Suppressor macrophage treated with lipopolysaccharide for 4 hours (primary cell): ENCODE measurements at places on chromosomes 3 and 15.
A peak's percentile ranks its signal among the peaks of the same experiment; 100 is the strongest.

DNA sequence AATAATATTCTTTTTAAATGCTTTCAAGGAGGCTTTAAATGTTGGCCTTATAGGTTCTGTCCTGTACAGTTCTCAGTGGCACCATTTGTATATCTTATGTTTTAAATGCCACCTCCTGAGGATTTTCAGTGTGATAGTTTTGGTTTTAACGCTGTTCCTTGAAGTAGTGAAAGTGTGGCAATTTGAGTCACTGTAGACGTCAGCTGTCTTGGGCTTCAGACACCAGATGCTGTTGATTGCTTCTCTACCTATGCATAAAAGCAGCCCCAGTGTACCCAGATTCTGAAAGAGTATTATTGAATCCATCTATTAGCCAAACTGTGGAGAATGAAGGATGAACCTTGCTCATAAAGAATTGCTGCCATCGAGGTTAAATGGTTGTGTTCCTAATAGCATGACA lies 316.8 kb upstream of the GBE1 start:
- DNase-seq, result no peak

DNA sequence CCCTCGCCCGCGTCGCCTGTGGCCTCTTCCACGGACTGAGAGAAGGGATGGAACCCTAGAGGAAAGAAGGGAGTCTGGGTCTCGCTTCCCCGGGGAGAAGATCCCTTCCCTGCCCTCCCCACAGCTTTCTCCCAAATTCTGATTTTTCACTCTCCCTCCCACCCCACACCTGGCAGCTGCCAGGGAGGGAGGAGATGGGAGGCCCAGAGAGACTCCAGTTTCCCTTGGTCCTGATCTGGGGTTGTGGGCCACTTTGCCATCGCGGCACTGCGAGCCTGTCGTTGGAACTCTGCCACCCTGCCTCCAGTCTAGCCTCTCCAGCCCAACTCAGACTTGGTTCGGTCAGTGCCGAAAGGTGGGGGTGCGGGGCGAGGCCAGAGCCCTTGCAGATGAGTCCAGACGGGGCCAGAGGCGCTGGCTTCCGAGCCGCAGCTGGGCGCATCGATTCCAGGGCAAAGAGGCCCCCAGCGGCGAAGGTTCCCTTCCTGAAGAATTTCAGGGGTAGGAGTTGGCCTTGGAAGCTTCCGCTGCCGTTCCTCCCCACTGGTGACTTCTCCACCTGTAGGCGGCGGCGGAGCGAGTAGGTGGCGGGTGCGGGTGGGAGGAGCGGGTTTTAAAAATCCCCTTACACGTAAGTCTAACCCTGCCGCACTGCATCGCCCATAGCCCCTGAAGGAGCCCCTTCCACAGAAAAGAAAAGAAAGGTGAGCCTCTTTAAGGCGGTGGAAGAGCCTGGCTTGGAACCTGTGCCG lies 5.2 kb downstream of the WNT5A start:
- DNase-seq, result no peak

GRCh38 chr3:59608356-59608755 lies 558.5 kb upstream of the CFAP20DC start:
- DNase-seq, result no peak

- DNase-seq, result no peak
These were observed 20.2 kb upstream of the GCNT3 start for GRCh38 chr15:59591356-59591755.

DNA sequence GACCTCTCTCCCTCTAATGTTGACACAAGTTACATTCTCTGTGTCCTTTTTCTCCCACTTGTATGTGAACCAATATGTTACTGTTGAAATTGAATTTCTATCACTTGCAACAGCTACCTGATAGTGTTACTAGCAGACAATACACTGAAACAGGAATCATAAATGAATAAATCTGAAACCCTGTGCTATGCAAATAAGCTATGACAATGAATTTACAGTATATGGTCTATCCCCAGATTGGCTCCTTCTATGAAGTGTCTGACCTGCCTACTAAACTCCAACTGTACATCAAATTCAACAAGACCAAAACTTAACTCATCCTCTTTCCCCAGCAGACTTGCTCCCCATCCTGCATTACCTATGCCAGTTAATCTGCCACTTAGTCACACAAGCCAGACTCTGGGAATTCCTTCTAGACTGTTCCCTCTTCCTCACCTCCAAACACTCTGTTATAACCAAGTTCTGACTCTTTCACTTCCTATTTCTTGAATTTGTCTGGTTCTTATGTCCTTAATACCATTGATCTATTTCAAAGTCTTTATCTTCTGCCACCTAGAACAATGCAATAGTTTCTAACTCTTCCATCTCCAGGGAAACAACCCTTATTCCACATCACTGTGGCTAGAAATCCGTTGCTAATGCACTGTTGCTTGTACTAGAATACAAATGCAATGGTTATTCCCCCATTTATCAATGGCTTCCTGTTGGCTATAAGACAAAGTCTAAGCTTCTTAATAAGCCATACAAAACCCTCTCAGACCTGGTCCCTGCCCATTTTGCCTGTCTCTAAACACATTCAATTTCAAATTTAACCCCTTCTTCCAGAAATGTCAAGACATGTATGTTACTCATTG lies 13.4 kb upstream of the ZNF639 start:
- no peak for DNase-seq

- DNase-seq, result no peak
These were observed 11.4 kb downstream of the LAMP3 start for GRCh38 chr3:183151086-183151485.

- DNase-seq, result peak; percentile 63
These were observed 256.6 kb upstream of the ROPN1 start for GRCh38 chr3:124248471-124249028.

DNA sequence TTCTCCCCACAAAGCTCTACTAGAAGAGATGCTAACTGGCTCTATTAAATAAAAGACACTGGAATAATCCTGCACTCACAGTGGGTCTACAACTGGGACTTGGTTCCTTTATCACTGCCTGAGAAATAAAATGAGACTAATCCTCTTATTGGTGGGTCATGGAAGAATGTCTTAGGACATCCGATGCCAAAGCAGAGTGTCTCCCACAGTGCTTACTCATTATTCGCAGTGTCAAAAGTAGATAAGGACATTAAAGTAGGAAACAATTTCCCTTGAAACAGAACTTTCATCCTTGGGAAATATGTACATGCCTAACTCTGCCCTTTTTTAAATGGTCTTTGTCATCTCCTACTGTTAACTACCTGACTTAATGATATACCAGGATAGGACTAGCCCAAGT lies 71.5 kb downstream of the GSK3B start:
- no peak for DNase-seq

- DNase-seq, result no peak
These were observed 16.9 kb upstream of the LRRC31 start for GRCh38 chr3:169886671-169887070.

DNA sequence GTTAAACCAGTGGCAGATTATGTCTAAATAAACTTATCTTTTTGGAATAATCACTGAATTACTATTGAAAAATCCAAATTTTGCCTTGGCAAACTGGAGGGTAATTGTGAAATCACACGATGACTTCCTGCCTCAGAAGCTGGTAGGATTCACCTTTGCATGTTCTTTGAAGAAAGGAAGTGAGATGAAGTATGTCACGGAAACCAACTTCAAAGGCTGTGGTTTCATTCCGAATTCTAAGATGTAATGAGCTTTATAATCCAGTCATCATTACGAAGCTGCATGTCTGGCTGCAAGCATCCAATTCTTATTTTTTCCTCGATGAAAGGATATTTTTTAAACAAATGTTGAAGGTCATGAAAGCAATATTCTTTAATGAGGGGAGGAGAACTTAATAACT lies 15.0 kb upstream of the ZBED2 start:
- no peak for DNase-seq

DNA sequence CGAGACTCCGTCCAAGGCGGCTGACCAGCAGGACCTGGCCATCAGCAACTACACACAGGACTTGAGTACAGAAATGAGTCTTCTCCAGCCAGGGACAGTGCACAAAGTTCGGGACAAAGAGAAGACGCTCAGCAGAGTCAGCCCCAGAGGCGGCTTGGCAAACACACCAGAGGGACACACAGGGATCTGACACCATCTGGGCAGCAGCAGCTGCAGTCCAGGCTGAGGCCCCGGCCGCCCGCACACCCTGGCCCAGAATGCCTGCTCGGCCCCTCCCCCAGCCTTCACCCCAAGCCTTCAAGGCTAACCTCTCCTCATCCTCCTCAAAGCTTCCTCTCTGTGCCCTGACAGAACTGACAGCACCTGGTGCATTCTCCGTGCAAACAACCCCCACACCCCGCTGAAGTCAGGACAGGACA lies 61.1 kb downstream of the XXYLT1 start:
- no peak for DNase-seq

DNA sequence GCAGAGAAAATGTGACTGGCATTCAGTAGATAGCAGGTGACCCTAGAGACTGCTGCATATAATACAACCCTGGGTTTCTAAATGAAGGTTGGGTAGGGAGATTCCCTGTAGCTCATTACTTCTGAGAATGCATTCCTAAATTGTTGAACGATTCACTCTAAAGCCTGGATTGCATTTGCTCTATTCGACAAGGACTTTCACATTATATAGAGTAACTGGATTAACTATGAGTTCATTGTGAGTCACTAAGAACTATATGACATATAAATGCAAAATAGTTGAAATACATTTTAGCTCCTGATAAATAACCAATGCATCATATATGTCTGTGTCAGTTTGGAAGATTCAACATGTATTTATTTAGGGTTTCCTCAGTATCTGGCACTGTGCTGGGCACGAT lies 294.7 kb upstream of the CCDC54 start:
- no peak for DNase-seq

GRCh38 chr3:47324278-47324865 lies 41.6 kb downstream of the KLHL18 start:
- peak; percentile 76 for DNase-seq

GRCh38 chr15:41691471-41691870 lies 31.3 kb downstream of the MGA start:
- peak; percentile 44 for DNase-seq

GRCh38 chr3:37198996-37199395 lies 24.6 kb upstream of the LRRFIP2 start:
- DNase-seq, result no peak

DNA sequence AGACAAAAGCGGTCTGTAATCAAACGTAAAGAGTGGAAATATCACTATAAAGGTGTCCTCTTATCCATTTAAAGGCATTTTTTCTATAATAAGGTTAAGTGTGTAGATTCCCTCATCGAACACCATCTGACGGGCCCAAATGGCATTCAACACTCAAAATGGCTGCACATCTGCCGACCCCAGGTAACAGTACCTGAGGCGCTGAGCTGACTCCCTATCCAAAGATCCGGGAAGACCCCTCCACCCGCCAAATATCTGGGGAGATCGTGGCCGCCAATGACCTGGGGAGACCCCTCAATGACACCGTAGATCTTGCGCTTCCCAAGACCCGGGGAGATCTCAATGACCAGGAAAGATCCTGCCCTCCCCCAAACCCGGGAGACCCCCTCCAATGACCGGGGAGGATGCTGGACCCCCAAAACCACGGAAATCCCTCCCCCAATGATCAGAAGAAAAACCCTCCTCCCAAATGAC lies 476 bp downstream of the IP6K2 start:
- DNase-seq, result no peak

- DNase-seq, result no peak
These were observed 1055.5 kb downstream of the ROBO1 start for GRCh38 chr3:78712270-78712669.

GRCh38 chr3:106440672-106441071 lies 571.9 kb upstream of the CBLB start:
- DNase-seq, result no peak

DNA sequence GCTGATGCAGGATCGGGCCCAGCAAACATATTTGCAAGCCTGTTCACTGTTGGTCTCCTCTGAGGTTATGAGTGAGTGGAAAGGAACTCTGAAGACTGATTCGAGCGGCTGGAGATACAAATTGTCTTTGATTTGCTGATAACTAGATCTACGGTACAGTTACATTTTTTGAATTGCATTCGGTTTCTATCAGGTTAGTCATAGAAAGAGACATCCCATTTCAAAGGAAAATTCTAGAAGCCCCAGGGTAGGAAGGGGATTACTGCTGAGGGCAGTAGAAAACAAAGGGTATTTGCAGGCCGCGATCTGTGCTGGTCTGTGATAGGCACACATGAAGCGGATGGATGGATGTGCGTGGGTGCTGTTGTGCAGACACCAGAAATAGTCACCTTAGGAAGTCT lies 228.4 kb downstream of the ITPR1 start:
- DNase-seq, result no peak

- no peak for DNase-seq
These were observed 11.8 kb downstream of the TNK2 start for GRCh38 chr3:195896361-195897080.

DNA sequence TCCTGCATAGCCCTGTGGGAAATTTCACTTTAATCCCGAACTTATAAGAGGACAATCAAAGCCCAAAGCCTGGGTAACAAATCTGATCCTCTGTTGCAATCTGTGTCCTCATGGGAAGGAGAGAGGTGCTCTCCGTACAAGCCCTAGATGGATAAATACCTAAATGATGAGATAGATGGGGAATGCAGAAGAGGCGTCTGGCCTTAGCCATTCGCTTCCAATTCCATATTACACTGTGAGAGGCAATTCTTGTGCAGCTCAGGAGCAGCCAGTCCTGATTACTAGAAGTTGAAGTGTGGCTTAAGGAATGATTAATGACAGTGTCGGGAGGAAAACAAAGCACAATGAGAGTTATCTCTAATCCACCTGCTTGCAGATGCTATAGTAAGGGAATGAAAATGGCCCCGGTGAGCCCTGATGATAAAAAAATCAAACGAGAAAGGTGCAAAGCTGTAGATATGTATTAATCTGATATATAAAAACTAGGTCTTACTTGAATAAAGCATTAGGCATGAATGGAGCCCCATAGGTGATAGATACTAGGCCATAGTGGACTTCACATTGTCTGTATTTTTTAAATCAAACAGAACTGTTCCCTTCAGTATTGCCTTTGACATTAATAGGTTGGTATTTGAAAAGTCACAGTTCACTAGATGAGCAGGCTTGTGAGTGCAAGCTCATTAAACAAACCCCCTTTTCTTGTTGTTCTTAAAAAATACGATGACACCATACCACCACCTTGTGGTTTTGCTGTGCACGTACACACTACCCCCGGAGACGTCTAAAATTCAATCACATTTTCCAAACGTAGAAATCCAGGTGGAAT lies 54.2 kb upstream of the TMCO5A start:
- DNase-seq, result peak; percentile 36

- no peak for DNase-seq
These were observed 669.7 kb downstream of the ROBO1 start for GRCh38 chr3:79097964-79098660.

- DNase-seq, result peak; percentile 56
These were observed 13.8 kb upstream of the THRB start for GRCh38 chr3:24508423-24508839.

DNA sequence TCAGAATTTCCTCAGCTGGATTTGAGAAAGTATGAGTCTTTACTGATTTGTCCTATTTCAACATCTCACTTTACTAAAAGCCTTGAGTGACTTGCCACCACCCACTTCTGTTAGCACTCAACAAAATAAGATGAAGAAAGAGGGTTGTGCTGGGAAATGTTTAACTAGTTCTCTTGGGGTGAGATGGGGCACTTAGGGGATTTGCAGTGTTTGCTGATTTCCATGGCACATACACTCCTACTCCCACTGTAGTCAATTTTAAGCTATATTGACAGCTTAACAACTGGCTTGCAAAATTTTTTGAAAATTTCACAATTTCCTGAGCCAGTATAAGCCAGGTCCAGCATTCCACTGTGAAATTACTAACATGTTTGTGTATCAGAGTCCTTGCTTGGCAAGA lies 463.1 kb upstream of the ARHGEF26 start:
- DNase-seq, result peak; percentile 49
